ENCODE measurements at places on chromosomes 11 and 22.

- no peak for DNase-seq
Observed at GRCh38 chr11:125330462-125331325, 165.4 kb downstream of the FEZ1 start.

DNA sequence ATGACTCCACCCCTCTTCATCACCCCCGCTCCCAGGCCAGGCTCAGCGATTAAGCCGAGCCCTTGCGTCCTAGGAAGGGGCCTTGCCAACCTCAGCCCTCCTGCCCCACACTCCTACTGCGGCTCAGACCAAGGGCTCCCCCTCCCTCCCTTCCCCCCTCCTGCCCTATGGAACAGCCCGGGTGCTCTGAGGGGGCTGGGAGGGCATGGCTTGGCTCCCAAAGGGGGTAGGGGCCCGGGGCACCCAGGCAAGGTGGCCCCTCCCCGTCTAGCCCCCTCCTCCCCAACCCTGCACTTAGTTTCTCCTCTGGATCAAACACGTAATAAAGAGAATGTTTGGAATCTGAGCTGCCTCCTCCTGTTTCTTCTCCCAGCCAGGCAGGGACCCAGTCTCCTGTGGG lies 6.3 kb downstream of the RCOR2 start:
- DNase-seq: no peak

DNA sequence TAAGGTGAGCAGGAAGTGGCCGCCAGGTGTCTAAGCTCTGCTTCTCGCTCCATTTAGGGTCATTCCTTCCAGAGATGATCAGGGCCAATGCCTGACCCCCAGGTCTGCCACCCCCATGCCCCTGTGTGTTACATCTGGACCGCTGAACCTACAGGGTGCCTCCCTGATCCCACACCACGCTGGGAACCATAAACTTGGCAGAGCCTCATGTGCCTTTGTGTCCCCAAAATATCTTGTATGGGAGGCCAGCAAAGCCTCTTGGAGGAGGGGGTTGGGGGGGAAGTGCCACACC lies 3.7 kb downstream of the TST start:
- no peak for DNase-seq

DNA sequence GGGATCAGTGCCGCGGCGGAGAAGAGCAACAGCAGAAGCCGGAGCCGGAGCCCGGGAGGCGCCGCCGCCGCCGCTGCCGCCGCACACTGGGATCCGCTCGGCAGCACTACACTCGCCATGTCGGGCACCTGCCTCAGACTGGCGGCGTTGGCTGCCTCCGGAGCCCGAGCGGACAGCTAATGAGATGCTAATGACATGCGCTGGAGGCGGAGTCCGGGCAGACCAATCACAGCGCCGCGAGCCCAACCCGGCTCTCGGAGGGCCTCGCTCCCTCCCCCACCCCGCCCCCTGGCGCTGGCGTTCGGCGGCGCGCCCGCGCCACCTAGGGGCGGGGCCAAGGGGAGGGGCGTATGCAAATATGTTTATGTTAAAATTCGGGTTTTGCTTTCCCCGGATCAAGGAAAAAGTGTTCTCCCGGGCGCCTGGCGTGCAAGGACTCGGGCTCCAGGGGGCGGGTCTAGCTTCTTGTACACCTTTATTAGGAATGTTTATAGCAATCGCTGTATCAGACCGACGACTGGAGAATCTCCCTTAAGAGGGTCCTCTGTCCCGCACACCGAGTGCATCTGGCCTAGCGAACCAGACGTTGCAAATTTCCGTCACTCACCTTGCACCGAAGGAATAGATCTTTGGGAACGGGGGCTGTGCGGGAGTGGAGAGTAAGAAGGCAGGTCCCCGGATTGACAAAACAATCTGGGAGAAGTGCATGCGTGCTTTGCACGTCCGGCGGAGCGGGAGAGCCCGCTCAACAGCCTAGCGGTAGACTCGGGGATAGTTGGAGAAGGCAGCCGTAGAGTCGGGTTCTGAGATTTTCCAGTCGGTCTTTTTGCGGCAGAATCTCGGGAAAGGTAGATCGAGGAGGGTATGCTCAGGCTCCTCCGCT lies at the start of gene CADM1:
TSS of gene CADM1 (minus strand) at position 140 of the 883 bp plus-strand sequence.
- DNase-seq: peak; percentile 79

GRCh38 chr11:72111300-72112142 lies 974 bp downstream of the ANAPC15 start:
- no peak for DNase-seq

DNA sequence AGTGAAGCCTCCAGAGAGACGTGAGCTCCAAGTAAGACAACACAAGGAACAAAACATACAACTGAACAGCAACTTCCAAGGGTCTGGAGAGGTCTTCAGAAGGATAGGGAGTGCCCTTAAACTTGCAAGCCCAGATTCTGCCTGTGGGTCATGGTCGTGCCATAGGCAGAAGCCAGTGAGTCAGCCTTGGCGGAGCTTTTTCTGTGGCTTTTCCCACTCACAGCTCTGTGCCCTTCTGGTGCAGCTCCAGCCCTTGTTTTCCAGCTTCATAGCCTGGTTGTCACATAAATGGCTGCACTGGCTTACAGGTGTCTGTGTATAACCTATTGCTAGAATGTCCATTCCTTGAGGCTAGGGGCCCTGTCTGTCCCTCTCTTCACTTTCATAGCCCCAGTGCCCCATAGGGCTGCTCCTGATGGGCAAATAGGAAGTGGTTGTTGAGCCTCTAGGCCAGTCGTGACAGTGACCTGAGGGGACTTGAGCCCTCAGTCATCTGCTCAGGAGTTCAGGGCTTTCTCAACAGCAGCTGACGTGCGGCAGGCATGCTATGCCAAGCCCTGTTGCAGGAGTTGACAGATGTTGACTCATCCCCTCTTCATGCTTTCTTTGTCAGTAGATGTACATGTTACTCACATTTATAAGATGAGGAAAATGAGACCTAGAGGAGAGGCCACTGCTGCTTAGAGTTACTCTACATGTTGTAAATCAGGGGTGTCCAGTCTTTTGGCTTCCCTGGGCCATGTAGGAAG lies 7.4 kb downstream of the MED15 start:
- DNase-seq: no peak

DNA sequence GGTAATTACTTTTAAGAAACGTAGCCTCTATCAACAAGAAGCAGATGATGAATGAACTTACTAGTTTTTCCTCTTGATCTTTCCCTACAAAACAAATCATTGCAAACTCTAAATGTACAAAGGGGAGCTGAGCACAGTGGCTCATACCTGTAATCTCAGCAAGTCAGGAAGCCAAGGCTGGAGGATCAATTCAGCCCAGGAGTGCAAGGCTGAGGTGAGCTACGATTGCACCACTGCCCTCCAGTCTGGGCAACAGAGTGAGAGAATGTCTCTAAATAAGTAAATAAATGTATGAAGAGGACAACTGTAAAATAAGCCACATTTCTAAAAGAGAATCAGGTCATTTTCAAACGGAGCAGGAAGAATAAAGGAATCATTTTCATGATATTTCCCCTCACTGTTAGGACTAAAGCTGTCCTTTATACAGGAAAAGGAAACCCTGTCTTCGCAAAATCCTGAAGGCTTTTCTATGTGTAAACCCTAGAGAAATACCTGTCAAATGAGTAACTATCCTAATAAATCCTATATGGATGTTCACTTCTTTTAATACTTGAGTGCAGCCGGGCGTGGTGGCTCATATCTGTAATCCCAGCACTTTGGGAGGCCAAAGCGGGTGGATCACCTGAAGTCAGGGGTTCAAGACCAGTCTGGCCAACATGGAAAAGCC lies 41.2 kb downstream of the RRAS2 start:
- no peak for DNase-seq

- peak; percentile 51 for DNase-seq
Observed at GRCh38 chr11:126007238-126007637, 55.4 kb downstream of the CDON start.

GRCh38 chr11:124751741-124752470 lies at the start of gene VSIG2:
VSIG2 (minus strand) TSS chr11:124752255; CDS start chr11:124752137, 118 bp downstream.
- no peak for DNase-seq

GRCh38 chr11:12278766-12279671 lies 98.4 kb upstream of the PARVA start:
- DNase-seq: no peak

DNA sequence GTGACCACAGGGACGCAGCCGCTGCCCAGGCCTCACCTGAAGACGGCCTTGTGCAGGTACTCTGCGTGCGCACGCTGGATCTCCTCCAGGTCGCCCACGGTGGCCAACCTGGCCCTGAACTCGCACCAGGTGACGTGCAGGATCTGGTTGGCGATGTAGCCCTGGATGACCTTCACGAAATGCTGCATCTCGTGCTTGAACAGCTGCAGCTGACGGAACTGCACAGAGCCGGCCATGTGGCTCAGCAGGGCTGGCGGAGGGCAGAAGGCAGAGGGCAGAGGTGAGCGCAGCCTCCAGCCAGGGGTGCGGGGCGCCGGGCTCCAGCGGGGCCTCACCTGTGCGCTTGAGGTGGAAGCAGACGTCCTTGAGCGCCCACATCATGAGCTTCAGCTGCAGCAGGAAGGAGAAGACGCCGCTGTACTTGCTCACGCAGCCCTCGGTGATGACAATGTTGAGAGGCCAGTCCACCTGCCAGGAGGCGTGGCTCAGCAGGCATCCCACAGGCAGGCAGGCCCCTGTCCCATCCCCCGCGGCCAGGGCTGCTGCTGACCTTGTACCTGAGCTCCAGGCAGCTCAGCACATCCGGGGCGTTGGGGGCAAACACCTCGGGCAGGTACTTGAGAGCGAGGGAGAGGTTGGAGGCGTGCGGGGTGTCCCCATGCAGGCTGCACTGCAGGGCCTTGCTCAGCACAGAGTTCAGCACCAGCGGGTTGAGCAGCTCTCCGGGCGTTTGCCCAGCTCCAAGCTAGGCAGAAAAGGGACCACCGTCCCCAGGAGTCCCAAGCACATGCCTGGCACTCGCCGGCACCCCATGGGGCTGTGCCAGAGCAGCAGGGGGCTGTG lies 17.6 kb downstream of the SELENOO start:
- DNase-seq: no peak

GRCh38 chr11:117979481-117980211 lies 6.5 kb upstream of the IL10RA start:
- DNase-seq: no peak

DNA sequence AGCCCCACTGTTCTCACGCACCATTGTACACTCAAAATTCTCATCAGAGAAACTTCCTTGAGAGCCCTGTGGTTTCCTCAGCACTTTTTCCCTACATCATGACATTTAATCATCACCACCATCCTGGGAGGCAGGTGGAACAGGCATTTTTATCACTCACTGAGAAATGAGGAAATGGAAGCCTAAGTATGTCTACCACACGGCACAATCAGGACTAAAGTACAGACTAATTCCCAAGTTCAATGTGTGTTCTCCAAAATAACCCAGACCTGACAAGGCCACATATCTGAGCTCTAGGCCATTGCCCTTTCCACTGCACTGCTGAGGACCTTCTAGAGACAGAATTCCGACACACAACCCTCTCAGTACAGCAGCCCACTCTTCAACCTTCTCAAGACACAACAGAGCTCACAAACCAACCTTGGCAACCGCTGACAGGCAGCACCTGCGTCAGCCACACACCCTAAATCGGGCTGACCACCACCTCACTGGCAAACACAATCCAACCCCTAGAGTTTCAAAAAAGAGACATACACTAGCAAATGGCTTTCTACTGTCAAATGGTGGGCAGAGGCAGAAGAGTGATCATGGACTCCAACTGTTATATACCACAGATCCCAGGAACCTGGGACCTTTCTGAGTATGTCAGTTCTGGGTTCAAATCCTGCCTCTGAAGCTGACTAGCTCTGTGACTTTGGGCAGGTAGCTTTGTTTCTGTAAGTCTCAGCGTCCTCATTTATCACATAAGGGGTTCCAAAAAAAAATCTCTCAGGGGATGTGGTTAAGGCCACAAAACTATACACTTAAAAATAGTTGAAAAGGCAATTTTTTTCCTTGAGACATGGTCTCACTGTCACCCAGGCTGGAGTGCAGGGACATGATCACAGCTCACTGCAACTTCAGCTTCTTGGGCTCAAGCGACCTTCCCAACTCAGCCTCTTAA lies 16.3 kb downstream of the SMCO4 start:
- no peak for DNase-seq

- no peak for DNase-seq
Observed at GRCh38 chr11:126483621-126484195, 128.2 kb downstream of the ST3GAL4 start.

GRCh38 chr22:26442086-26442756 lies 13.2 kb downstream of the ASPHD2 start:
- no peak for DNase-seq

DNA sequence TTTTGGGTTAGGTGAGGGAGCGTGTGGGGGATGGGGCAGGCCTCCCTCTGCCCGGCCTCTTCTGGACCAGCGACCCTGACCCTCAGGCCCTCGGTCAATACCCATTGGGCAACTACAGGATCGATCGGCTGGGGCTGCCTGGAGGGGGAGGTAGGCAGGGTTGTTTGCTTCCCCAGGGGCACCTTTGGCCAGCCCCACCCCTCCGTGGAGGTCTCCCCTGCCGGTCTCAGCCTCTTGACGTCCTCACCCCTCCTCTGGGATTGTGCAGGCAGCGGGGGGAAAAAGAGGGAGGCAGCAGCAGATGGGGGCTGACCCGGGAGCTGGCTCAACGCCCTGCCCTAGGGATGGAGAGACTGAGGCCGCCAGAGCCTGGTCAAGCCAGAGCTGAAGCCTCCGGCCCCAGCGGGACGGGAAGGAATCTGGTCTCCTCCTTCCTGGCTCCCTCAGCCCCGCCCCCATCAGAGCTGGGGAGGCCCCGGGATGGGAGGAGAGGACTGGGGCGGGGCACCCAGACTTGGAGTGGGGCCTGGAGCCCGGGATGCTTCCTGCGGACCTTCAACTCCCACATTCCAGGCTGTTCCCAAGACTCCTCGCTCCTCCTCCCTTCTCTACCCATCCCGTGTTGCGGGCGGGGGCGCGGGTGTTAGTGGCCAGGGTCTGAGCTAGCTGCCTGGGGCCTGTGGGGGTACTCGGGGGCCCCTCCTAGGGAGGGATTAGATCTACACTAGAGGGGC lies 14.4 kb upstream of the CDC42EP1 start:
- DNase-seq: no peak

DNA sequence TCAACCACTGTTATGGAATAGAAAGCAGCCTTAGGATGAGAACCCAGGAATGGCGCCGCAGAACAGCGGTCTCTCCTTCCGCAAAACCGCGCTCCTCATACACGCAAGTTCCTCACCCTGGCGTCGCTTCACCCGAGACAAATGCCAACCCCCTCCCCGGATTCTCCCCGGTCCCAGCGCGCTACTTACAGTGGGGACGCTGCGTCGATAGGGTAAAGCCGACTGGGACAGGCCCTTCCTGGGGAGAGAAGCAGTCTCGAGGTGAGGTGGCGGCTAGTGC lies 287 bp downstream of the RPS13 start:
- no peak for DNase-seq

- no peak for DNase-seq
Observed at GRCh38 chr22:41123151-41123550, 30.8 kb downstream of the EP300 start.

DNA sequence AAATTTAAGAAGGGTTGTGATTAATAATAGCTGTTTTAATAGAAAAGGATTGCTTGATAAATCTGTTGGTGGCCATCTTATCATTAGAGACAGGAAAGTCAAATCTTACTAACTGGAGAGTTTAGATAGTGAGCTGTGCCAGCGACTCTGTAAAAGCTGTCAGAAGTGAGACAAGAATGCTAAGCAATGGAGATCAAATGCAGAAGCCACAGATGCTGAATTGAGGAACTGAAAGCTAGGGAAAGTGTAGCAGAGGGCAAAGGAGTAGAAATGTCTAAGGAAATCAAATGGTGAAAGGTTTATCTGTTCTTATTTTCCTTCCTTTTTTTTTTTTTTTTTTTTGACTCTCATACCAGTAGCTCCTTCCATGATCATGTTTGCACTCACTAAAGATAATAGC lies 13.7 kb downstream of the MS4A13 start:
- no peak for DNase-seq

GRCh38 chr11:19625438-19625837 lies 87.2 kb upstream of the NAV2 start:
- DNase-seq: no peak

Data from kidney epithelial cell (primary cell).